ENCODE measurements at places on chromosomes 13 and 19.
A peak's percentile ranks its signal among the peaks of the same experiment; 100 is the strongest.

DNA sequence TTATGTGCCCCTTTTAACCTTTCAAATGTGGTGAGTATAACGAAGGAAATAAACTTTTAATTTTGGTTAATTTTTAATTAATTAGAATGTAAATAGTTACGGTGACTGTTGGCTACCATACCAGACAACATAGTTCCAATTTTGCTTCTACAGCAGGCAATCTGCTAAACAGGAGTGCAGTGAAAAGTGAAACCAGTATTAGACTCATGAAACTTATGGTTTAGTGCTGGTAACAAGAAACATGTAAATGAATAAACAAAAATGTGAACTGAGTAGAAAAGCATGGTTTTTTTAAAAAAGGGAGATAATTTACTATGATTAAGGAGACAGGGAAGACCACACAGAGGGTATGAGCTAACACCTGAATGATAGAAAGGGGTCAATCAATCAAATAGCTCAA lies 478.4 kb downstream of the PCDH9 start:
- no peak for DNase-seq

GRCh38 chr19:18261474-18261873 lies 12.8 kb downstream of the IQCN start:
- DNase-seq: no peak

DNA sequence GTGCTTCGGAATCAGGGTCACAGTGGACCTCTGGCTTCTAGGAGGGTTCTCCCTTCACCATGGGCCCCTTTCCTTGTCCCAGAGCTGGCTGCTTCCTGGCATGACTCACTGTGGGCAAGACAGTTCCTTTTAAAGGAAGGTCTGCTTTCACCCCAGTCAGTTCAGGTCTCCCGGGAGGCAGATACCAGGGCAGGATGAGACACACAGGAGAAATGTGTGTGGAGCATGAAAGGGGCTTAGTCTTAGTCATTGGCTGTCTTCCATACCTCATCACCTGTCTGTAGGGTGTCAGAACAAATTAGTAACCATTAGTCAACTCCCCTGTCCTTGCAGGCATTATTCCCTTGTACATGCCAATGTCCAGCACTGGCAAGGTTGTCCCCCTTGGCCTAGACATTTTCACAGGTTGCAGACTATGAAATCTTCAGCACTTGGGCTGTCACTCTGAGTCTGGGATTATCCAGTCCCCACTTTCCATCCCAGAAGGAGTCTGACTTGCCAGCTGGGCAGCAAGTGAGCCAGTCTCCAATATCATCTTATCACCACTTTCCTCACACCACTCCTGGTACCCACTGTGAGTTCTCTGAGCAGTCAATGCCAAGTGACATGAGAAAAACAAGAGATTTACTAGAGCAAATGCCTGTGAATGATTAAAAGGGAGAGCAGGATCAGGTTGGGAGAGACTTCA lies 76.8 kb upstream of the MEDAG start:
- DNase-seq: no peak

DNA sequence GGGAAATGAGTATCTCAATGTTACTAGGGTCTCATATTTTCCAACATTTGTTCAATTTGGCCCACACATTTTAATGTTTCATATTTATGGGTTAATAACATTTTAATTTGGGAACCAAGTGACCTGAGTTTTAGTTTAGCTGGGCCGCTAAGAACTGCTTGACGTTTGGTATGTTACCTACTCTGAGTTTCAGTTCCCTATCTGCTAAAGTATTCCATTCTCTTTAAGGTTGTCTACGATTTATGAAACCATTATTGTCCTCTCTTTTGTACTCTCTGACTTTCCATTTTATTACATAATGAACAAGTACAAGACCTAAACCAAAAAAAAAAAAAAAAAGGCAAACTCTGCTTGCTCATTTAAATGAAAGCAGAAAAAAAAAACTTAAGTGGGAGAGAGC lies 89.9 kb downstream of the FGF14 start:
- DNase-seq: no peak

- no peak for DNase-seq
These were observed 207.4 kb downstream of the NHLRC3 start for GRCh38 chr13:39245688-39246087.

DNA sequence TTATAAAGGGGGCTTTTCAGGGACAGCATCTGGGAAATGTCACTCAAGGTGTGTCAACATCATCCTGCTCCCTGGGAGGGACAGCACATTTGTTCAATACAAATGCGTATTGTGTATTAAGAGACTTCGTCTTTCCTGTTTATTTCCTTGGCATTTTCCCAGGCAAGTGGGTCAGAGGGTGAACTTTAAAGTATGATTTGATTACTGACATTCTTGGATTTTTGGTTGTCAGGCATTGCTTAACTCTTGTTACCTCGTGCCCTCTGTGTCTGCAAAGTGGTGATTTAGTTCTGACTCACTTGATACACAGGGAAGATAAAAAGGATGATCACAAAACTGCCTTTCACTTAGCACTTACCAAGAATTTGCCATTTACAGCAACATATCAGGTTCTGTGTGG lies 292.7 kb downstream of the SUCLA2 start:
- DNase-seq: no peak

GRCh38 chr13:78137404-78138142 lies 218.9 kb upstream of the EDNRB start:
- DNase-seq: no peak

DNA sequence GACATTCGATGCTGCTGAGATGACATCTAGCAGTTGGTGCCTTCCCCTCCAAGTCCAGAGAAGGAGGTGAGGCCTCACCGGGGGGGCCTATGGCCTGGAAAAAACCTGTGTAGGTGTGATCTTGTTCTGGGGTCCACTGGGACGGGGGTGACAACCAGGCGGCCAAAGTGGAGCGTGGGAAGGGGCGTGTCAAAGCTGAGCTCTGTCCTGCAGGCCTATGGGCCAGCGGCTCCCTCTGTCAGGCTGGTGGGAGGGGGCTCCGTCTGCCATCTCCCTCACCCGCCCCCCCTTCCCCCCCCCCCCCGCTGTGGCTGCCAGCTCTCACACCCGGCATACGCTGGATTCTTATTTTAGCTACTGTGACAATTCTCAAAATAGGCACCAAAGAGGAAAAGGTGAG lies 56.7 kb upstream of the UQCRFS1 start:
- no peak for DNase-seq

GRCh38 chr13:95624020-95624419 lies 20.5 kb downstream of the DZIP1 start:
- no peak for DNase-seq

GRCh38 chr13:59247171-59247570 lies 916.6 kb downstream of the DIAPH3 start:
- DNase-seq: no peak

- DNase-seq: no peak
These were observed 34.3 kb downstream of the ELF1 start for GRCh38 chr13:40984668-40985366.

GRCh38 chr13:30924721-30925120 lies 7.7 kb upstream of the TEX26 start:
- no peak for DNase-seq

DNA sequence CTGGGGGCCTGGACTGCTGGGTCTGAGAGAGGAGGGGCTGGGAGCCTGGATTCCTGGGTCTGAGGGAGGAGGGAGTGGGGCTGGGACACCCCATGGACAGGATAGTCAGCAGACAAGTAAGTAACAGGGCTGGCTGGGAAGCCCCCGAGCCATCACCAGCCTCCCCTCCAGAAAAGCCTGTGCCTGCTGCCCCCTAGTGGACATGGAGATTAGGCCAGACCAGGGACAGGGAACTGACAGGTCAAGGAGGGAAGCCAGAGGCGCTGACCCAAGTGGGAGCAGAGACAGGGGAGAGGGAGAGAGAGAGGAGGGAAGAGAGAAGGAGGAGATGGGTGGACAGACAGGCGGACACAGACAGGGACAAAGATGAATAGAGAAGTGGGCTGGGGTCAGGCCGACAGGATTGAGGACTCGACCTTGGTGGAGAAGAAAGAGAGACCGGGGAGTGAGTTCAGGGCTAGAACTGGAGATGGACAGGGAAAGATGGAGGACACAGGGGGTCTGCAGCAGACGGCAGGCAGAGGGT lies 6.7 kb upstream of the ERFL start:
- peak; percentile 45 for DNase-seq

DNA sequence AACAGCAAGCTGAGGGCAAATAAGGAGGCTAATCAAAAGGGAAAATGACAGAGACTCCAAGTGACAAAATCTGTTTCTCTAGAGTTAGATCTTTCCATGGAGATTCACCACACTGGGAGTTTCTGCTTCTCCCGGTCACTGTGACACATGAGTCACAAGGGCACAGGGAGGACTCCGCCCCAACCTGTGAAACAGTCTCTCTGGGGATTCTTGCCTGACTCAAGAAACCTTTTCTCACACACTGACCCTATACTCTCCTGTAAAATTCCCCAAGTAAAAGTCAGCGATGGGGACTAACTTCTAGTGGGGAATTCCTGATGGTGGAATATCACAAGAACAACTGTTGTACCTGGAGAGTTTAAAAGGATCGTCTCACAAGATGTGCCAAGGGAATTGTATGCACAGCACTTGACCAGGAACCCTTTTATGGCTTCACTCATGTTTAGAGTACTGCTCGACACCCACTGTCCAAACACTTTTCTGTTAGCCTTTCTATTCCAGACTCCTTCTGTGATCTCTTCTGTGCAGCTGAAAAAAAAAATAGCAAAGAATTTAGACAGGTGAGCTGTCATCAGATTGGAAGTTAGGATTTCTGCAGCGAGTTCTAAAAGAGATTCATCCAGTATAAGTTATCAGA lies 46.8 kb upstream of the URAD start:
- no peak for DNase-seq

GRCh38 chr19:10402441-10403038 lies 802 bp downstream of the CDC37 start:
- no peak for DNase-seq

DNA sequence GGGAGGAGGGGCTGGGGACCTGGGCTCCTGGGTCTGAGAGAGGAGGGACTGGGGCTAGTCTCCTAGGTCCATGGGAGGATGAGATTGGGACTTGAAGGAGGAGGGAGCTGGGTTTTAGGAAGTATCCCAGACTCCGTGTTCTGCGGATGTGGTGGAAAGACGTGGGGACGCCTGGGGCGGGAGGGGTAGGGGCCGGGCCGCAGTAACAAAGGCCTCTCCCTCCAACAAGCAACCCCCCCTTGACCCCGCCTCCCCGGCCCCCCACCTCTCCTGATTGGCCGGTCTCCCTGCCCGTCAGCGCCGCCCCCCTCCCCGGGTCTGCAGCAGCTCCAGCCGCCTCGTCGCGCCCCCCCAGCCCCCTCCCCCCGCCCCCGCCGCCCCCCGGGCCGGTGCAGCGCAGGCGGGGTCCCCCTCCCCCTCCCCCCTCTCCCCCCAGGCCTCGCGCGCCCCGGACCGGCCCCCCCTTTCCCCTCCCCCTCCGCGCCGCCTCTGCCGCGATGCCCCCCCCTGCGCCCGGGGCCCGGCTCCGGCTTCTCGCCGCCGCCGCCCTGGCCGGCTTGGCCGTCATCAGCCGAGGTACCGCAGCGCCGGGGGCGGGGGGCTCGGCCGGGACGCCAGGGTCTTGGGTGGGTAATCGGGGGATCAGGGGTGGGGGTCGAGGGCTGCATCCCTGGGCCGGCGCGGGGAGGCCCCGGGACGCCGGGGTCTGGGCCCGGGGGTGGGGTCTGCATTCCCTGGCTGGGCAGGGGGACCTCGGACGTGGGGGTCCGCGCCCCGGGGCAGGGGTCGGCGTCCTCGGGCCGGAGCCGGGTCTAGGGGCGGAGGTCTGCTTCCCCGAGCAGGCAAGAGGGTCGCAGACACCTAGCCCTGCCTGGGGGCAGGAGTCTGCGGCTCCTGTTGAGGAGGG lies at the start of gene IGLON5:
Gene IGLON5 (plus strand): TSS at position 294 of the 907 bp plus-strand sequence. CDS start 204 bp downstream, at position 498.
- no peak for DNase-seq

GRCh38 chr19:14164724-14165493 lies 28.5 kb upstream of the ASF1B start:
- DNase-seq: no peak

- no peak for DNase-seq
These were observed 2.2 kb upstream of the ZNF28 start for GRCh38 chr19:52823676-52824075.

DNA sequence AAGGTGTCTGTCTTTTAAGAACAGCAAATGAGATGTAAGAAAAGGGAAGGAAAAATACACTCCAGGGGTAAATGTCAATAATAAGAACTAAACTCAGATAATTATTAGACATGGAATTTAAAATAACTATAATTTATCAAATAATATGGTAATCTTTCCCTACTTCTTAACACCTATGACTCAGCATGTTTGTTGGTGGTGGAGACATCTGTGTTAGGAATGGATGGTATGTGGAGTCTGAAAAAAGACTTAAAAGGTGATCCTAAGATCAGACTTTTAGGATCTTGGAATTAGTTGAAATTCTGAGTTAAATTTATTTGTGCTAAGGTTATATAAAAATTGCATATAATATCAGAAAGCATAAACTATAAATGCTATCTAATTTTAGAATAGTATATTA lies 915.1 kb downstream of the SLITRK5 start:
- DNase-seq: no peak

- no peak for DNase-seq
These were observed 389.2 kb downstream of the NDFIP2 start for GRCh38 chr13:79870123-79870522.

DNA sequence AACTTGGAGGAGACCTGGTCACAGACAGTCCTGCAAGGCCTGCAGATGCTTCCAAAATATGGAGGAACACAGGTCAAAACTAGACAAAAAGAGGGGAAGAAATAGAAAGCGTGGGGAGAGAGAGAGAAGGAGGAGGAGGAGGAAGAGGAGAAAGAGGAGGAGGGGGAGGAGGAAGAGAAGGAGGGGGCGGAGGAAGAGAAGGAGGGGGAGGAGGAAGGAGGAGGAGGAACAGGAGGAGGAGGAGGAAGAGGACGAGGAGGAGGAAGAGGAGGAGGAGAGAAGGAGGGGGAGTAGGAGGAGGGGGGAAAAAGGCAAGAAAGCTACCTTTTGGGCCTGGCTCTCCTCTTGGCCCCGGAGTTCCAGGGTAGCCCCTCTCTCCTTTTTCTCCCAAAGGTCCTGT lies 105.8 kb downstream of the COL4A1 start:
- no peak for DNase-seq

GRCh38 chr19:42360787-42361544 lies 29.1 kb downstream of the CNFN start:
- DNase-seq: no peak

GRCh38 chr13:98150832-98151479 lies 8.1 kb downstream of the FARP1 start:
- no peak for DNase-seq

DNA sequence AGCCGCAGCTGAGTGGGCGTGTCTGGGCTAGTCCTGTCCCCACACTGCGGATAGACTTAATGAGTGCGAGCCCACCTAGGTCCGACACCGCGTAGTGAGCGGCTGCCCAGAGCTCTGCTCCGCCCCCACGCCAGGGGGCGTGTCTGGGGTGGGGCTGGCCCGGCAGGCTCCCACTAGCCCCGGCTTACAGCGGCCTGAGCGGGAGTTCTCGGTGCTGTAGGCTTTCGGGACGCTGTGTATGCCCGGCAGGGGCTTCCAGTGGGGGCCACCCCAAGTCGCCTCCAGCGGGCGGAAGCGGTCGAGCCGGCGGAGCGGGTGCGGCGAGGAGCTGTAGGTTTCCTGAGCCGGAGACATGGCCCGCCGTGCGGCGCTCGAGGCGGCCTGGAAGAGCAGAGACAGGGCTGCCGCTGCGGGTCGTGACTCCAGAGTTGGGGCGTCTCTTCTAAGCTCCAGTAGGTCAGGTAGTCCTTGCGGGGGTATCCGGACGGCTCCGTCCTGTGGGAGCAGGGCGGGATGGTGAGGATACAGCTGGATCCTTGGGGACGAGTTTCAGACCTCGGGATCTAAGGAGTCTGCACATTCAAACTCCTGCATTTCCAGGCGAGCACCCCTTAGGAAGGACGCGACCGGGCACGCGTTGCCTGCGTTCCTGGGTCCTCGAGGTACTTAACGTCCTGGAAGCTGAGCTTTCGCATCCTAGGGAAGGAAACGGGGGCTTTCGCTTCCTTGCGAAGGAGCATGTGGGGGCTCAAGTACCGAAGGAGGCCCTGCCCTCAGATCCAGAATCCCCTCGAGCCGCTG lies 1.2 kb downstream of the CGB7 start:
- peak; percentile 33 for DNase-seq
